ENCODE measurements at places on chromosomes 2 and 18. TPM values are rescaled to one million over a fixed set of nuclear protein-coding genes. Genes with fewer than 3 reads are reported as not detected.
A peak's percentile ranks its signal among the peaks of the same experiment; 100 is the strongest.

- DNase-seq = no peak
Observed at GRCh38 chr2:228624733-228625132, 443.2 kb upstream of the SPHKAP start.

DNA sequence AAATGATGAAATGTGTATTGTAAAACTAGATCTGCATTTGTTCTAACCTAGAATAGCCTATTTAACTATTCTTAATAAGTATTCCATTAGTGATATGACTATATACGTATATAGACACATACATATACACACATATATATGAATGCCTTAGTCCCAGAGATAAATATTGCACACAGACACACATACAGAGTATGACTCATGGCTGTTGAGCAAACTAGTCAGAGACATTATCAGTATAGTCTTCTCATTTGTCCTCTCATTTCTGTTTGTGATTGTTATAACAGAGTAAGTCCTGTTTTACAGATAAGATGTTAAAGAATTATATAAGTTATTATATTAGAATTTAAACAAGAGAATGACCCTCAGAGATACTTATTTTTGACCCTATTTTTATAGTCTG is 202.5 kb downstream of the CCDC102B start:
- DNase-seq = no peak

- peak; percentile 79 for DNase-seq
Observed at GRCh38 chr2:240557808-240558207, at the start of gene ANKMY1. Gene ANKMY1, minus strand, starts transcription at chr2:240557988. Its CDS starts 653 bp downstream, at chr2:240557335.

GRCh38 chr18:21930177-21930576 is 189.6 kb downstream of the MIB1 start:
- no peak for DNase-seq

RBM44 gene
- 0.30 TPM for total RNA-seq

DNA sequence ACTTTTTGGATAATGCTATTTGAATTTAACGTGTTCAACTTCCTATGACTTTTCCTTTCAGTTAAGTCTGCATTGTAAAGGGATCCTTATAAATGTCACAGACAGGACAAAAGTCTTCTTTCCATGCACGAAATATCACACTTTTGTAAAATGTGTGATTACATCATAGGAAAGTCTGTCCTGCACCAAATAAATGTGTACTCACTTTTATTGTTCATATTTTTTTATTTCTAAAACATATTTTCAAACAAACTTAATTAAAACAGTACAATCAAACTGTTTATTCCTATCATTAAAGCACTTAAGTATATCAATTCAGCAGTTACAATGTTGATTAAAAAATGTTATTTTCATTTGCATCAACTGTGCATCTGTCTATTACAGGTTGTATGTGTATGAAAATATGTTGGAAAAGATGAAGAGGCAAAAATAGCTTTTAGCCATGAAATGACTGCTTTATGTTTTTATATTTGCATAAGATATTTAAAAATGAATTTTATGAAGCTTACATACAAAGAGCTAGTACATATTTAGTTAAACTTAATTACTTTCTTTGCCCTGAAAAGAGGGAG is 105.6 kb downstream of the CSRNP3 start:
- no peak for DNase-seq

BCL2 gene
- 7.4 TPM for total RNA-seq

GRCh38 chr2:147331790-147332419 is 512.9 kb upstream of the ACVR2A start:
- DNase-seq = no peak

RAB6C gene
- 0.16 TPM for total RNA-seq

DNA sequence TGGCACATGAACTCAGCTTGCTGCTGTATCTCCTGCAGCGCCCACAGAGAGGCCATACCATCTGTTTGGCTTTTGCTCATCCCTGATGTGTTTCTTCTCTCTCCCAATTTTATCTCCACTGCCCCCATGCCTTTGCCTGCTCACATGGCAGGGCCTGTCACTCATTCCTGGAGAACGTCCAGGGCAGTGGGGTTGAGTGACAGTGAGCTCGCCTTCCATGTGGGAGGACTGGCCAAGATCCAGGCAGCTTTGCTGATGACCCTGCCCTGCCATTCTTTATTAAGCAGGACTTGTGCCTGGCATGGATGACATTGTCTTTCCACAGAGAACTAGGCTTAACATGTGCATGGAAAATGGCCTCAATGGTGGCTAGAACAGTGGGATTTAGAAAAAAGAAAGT is 230.5 kb upstream of the THSD7B start:
- no peak for DNase-seq

DNA sequence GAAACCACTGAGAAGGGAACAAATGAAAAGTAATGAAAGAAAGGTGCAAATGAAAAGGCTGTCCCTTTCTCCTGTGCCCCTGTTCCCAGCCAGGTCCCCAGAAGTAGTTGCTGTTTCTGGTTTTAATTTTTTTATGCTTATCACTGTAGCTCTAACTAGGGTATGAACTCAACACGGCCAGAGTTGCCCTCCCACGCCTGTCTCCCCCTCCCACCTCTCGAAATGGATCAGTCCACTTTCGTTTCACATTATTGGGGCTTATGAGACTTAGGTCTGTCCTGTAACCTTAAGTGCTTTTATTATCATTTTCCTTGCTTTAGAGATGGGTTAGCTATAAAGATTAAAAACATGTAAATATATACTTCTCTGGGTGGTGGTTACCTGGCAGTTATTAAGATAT is 8.6 kb downstream of the RBFA start:
- DNase-seq = no peak

CAPN14 gene
- 0.35 TPM for total RNA-seq

DNA sequence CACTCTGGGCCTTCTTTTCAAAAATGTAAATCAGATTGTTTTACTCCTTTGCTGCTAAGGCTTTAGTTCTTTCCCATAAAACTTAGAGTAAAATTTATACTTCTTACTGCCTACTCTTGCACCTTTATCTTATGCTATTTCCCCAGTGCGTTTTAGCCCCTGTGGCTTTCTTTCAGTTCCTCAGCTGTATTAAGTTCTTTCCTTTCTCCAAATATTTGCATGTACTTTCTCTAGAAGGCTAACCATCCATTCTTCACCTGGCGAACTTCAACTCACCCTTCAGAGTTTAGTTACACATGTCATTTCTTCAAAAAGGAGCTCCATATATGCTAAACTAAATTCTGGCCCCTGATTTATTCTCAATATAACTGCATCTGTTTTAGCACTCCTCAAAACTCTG is 160.7 kb downstream of the FSHR start:
- DNase-seq = no peak

- DNase-seq = no peak
Observed at GRCh38 chr2:199958014-199958413, 2.6 kb downstream of the MAIP1 start.

GAREM1 gene
- 22.7 TPM for total RNA-seq

ATP5F1A gene
- 1,797 TPM for total RNA-seq

- no peak for DNase-seq
Observed at GRCh38 chr18:39655341-39655740, 2089.7 kb upstream of the CELF4 start.

- DNase-seq = no peak
Observed at GRCh38 chr2:235113854-235114253, 162.0 kb downstream of the SH3BP4 start.

DNA sequence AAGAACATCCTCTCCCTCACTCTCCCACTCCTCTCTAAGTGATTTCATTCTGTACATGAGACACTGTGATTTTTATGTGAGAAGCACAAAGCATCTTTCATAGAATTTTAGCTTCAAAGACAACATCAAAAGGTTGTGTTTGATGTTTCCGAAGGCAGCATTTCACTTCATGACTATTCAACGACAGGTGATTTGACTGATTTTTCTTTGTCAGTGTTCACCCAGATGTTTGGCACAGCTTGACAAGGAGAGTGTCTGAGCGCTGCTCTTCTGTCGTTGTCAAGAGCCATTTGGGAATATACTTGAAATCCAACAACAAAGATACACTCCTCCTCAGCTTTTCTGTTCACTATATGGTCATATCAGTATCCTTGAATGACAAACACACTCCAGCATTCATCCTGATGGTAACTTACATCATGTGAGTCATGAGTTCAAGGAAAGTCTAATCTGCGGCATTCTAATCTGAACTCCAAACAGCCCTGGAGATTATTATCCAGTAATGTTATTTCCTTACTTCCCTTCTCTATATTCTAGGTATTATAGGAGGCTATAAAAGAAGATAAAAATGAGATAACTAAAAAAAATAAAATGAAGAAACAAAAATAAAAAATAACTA is 45.9 kb upstream of the ST6GAL2 start:
- DNase-seq = no peak

GRCh38 chr2:44770221-44771195 is 171.0 kb upstream of the SIX3 start:
- no peak for DNase-seq

GRB14 gene
- 22.1 TPM for total RNA-seq

DNA sequence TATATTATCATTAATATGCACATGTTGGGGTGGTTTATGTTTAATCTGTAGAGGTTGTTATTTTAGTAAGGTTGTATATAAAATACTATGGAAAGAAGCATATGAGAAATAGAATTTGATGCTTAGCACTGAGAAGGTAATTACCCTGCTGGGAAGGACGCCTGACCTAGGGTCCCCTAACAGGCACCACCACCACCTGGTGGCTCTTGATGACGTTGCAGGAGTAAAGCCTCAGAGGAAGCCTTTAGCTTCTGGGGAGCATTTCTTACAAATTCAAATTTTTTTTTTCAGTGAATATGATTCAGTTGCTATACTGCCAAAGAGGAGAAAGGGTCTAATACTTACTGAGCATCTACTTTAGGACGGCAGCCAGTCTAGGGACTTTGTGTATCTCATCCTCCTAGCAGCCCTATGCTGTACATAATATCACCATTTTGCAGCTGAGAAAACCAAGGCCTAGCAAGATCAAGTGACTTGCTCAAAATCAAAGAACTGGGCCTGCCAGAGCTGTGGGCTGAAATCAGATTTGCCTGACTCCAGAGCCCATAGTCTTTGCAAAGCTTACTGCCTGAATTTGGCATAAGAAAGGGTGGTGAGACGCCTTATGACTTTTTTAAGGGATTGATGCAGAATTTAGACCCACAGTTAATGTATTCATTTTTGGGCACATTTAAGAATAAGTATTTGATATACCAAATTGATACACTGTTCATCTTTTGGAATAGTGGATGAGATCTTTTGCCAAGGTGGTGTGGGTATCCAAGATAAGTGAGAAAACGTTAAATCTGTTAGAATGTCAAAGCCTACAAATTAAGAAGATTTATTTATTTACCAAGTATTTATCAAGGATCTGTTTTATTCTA is 78.8 kb upstream of the GAREM1 start:
- DNase-seq = no peak

ABCG8 gene
- 0.32 TPM for total RNA-seq

FAM228A gene
- total RNA-seq = 0.22 TPM

- no peak for DNase-seq
Observed at GRCh38 chr2:156986339-156986988, 271.0 kb upstream of the GALNT5 start.

TBC1D8 gene
- 37.9 TPM for total RNA-seq

GREB1L gene
- 6.4 TPM for total RNA-seq

GRCh38 chr18:79519751-79520477 is 124.2 kb downstream of the NFATC1 start:
- no peak for DNase-seq

GRCh38 chr2:156653675-156654074 is 217.5 kb downstream of the GPD2 start:
- DNase-seq = no peak

DNA sequence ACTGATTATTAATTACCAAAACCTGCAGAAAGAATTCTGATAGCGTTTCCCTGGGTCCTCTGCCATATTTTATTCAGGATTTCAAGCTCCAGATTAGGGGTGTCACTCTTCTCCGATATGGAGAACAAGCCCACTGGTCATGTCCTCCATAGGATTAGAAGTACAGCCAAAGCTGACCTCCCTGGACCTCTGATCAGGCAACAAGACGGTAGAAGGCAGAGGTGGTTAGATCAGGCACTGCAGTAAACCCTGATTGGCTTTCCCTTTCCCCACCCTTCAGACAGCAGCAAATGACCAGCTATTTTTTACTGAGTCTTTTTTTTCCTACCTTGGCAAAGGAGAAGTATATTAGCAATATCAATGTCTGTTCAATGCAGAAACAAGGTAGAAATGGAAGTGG is 37.7 kb downstream of the SPC25 start:
- no peak for DNase-seq

DNA sequence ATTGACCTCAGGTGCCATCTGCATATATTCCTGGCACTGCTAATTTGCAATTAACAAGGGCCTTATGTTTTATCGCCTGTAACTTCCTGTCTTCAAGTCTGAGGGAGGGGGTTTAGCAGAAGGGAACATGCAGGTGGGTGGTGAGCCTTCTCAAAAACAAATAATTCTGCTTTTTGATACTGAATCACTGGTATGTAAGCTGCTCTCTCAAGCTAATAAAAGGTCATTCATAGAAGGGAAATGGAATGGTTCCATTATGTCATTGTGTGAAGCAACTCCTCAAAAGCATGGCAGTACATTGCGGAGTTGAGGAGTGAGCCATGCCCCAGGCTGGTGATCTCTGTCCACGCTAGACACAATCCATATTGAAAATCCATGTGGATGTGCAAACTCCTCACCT is 414.8 kb upstream of the ID2 start:
- DNase-seq = no peak

PRKAG3 gene
- total RNA-seq = not detected

GRCh38 chr2:232466221-232466620 is 10.3 kb downstream of the ALPI start:
- no peak for DNase-seq

- DNase-seq = no peak
Observed at GRCh38 chr18:62763101-62763521, 47.8 kb downstream of the PHLPP1 start.

DNA sequence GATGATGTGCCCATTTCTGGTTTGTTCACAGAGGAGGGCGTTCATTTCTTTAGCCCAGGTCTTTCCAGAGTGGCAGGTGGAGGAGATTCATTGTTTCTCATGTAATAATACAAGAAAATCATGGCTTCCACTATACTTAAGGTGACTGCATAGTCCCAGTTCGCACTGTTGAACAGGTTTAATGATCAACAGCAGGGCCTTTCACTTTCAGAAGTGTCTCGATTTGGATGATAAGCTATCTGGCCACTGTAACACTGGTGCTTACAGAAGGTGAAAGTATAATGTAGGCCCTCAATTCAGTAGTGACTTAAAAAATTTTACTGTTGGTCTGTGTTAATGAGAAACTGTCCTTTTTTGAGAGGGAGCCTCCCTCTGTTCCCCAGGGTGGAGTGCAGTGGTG is 1.4 kb downstream of the RMC1 start:
- DNase-seq = no peak

RESP18 gene
- total RNA-seq = not detected

SAG gene
- total RNA-seq = not detected

GRCh38 chr2:20992201-20992711 is 51.6 kb downstream of the APOB start:
- no peak for DNase-seq

DNA sequence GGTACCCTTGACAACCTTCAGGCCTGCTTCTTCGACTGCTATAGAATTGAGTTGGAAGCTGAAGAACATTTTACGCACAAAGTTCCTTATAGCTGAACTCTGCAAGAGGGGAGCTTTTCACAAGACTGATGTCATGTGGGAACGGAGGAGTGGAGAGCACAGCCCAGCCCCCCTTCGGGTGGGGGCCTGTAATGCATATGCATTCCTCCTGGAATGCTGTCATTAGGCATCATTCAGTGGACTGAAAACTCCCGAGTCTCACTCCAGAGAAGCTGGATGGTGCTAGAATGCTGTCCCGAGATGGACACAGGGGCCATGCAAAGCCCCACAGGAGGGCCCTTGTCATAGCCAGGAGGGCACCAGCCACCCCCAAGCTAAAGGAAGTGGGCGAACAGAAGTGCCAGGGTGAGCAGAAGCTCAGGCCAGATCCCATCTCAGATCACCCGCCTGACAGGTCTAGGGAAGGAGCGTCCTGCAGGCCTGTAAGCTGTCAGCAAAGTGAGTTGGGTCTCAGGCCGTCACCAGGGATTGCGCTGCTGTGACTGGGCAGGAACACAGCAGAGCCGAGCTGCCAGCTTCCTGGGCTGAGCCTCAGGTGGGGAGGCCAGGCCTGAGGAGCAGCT is 43.8 kb upstream of the RBM44 start:
- no peak for DNase-seq

All from Right ventricle myocardium inferior (tissue), 1 donor.